Mesenteric fat pad (tissue), 1 donor: ENCODE measurements at places on chromosomes 7 and 10.

GRCh38 chr7:96314402-96315124 is 7.3 kb downstream of the SLC25A13 start:
- DNase-seq, result no peak

DNA sequence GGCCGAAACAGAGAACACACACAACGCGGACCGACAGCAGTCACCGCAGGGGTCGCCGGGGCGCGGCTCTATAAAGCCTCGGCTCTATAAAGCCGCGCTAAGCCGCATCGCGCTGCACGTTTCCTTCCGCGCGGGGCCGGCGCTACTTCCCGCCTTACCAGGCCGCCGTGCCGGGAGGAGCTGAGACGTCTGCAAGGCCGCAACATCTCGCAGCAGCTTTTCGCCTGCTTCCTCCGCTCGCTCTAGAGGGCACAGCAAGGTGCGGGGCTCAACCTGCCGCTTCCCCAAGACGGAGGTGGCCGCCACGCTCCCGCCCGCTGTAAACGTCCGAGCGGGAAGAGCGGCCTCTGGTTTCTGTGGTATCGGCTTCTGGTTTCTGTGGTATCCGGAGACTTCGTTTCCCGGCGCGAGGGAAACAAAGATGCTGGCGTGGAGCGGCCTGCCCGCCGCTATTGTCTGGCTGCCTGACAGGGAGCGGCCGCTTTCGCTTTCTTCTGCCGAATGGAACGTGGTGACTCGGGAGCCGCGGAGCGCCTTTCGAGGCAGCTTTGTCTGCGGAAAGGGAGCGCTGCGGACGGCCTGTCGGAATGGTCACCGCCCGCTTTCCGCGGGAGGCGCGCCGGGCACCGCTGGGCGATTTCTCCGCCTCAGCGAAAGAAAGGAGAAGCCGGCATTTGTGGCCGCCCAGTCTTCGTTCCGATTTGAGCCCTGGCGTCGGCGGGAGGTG is 91.8 kb downstream of the SPAG6 start:
- peak; percentile 96 for DNase-seq

DNA sequence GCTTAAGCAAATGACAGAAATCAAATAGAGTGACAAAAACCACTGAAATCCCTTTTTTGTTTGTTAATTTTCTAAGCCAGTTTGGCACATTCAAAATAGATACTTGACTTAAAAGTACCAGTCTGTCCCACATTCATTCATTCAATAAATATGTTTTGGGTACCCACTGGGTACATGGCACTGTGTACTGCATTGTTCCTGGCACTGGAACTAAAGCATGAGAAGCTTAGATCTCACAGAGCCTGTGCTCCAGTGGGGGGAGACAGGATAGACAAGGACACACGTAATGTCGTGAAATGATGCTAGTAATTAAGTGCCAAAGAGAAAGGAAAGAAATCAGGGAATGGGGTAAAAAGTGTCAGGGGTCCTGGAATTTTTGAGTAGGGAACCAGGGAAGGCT is 13.0 kb downstream of the MTURN start:
- no peak for DNase-seq

DNA sequence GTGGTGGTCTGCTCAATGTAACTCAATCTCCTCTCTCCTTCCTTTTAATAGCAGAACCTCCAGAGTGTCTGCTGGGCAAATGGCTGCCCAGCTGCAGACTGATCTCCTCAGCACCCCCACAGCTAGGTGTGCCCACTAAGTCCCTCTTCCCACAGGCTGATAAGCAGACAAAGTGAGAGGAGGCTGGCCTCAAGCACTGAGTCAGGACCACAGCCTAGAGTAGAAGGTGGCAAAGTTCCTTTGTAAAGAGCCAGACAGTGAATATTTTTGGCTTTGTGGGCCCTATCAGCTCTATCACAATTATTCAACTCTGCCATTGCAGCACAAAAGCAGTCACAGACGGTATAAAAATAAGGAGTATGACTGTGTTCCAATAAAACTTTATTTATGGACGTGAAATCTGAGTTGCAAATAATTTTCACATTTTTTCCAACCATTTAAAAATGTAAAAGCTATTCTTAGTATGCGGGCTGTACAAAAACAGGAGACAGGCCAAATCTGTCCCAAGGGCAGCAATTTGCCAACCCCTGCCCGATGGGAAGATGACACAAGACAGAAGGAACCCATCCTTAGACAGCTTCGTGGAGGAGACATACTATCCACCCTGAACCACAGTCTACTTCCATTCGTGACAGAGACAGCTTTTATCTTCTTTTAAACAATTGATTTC is 23.4 kb downstream of the JAZF1 start:
- no peak for DNase-seq

DNA sequence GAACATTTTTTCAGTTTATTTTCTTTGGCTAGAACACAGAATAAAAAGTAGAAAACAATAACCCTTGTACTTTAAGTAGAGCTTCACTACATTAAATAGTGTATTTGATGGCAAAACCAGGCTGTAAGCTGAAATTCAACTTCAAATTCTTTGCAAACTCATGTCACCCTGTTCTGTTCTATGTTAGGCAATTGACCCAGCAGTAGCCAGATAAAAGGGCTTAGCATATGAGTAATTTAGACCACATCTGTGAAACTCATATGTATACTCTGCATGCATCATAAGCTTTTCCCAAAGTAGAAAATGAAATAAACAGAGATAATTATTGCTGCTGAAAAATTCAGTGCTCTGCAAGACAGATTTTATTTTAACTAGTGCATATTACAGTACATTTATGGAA is 150.2 kb downstream of the GNAI1 start:
- no peak for DNase-seq

GRCh38 chr7:116661865-116662264 is 10.1 kb upstream of the MET start:
- no peak for DNase-seq

DNA sequence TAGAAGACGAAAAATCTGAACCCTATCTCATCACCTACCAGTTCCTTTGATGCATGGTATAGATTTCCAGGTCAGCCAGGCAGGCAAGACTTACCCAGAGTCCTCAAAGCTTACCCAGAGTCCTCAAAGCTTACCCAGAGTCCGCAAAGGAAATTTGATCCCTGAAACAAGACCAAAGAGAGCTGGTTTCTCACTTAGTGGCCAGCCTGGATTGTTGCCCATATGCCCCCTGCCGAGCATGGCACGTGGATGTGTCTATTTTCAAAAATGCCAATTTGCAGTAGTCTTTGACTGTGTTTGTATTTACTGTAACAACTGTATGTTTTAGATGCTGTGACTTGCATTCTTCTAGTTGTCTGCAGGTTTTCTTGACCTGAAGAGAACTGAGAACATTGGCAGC is 120.2 kb upstream of the STARD3NL start:
- DNase-seq, result no peak

DNA sequence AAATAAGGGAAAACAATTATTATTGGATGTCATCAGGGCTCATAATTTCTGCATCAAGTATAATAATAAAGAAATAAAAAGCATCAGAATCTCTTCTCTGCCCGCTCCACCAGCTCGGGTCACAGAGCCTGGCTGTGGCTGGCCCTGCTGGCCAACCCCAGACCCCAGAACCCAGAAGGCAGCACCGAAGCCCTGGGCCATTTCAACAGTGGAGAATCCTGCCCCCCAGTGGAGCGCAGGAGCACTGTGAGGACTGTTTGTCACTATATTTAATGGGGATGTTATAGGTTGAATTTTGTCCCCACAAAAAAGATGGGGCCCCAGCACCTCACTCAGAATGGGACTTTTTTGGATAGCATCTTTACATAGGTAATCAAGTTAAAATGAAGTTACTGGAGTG is 27.3 kb downstream of the DENND11 start:
- no peak for DNase-seq
